ENCODE measurements at places on chromosomes 2 and 18. TPM values are rescaled to one million over a fixed set of nuclear protein-coding genes. Genes with fewer than 3 reads are reported as not detected.

The ERBB4 gene
- total RNA-seq: not detected

The CHRND gene
- total RNA-seq: not detected

The ABCG8 gene
- not detected for total RNA-seq

The ELOA2 gene
- not detected for total RNA-seq

The DQX1 gene
- 0.05 TPM for total RNA-seq
